ENCODE measurements at places on chromosomes 2 and 18.

DNA sequence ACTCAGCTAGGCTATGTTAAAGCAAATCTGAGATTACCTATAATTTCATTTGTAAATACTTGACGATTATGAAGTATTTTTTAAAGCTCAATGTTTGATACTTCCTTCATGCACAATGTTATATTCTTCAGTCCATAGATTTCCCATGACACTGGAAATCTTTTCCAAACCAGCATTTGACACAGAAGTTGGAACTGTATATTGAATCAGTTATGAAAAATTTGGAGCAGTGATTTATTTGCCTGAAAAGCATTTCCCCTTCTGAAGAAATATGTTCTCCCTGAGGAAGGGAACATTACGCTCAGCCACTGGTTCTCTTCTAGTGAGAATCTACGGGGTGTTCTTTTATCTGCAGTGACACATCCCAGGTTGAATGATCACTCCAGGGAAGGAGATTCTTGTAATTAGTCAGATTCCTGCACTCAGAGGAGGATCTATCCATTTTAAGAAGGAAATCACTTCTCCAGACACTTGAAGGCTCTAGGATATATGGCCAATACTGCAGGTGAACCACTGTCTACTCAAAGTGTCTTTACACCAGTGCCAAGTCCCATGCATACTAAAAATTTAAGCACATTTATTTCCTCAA lies 64.7 kb downstream of the HNRNPLL start:
- no peak for DNase-seq

DNA sequence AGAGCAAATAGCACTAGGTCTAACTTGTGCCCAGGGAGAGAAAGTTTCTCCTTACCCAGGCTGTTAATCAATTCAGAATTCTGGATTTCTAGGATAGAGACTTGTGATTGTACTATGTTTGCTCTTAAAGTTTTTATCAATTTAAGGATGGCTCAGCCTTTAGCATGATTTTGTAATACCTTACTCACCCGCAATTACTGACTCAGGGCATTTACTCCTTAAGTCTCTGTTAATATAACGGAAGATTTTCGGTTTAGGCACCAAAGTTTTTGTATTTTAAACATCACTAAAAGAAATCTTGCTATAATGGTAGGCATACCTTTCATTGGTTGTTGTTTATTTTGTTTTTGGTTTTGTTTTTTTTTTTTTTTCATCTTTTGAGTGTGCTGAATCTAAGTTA lies 358.2 kb downstream of the RBM43 start:
- DNase-seq: no peak

DNA sequence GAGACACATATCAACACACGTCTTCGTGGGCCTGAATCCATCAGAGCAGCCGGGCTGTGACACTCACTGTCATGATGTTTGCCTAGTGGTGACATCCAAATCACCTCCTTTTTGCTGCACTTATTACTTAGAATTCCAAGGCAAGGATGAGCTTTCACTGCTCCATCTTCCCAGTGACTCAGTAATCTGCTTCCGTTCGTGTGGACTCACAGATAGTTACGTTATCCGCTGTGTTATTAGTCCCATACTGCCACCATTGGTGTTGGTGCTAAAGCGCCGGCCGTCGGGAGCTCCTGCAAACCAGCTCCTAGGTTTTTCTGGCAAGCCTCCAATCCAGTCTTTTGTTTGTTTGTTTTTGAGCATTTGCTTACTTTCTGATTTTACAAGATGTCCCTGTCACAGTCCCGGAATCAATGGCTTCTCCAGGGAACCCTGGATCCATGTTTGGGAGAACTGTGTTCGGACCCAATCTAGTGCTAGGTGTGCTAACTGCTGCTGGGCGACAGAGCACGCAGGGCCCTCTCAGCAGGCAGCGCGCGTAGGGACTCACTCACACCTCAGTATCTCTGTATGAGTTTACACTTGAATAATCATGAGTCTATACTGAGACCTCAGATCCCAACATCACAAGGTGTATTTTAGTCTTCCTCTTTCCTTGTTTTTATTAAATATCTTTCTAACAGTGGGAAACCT lies 42.6 kb downstream of the HDAC4 start:
- DNase-seq: peak; percentile 59

GRCh38 chr2:46340740-46341420 lies 43.7 kb downstream of the EPAS1 start:
- DNase-seq: no peak

DNA sequence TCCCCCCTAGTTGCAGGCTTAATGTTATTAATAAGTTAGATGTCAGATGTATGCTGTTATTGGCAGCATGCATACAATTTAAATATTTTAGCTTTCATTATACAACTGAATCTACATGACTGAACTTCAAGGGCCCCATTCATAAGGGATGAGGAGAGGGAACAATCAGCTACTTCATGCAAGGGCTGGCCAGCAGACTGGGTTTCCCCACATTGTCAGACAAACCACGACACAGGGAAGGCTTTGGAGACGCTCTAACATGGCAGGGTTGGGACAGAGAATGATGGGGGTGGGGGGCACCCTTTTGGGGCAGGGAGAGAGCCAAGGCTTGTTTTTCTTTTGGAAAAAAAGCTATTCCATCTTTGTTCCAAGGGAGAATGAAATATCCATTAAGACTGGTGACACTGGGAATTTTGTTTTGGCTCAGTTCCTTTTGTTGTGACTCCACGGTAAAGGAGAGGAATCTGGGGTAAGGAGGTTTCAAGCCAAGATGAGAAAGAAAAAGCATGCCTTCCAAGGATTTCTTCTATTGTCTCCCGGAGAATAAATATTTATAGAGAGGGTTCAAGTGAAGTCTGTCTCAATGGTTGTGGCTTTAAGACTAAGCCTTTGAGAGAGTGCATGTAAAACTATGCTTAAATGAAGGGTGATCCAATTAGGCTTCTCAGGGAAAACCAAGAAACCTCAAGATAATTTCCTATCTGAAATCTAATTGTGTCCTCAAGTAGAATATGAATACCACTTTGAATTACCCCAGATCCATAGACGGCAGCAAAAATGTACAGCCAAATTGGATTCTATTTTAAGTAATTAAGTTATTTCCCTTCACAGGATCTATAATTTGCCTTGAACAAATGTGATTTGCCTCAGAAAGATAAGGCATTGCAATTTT lies 5.4 kb downstream of the CXCR4 start:
- DNase-seq: no peak

GRCh38 chr2:86791573-86791972 lies 860 bp upstream of the CD8A start:
- DNase-seq: no peak

- DNase-seq: no peak
Measured at GRCh38 chr2:113260991-113261390, 17.7 kb downstream of the PAX8 start.

DNA sequence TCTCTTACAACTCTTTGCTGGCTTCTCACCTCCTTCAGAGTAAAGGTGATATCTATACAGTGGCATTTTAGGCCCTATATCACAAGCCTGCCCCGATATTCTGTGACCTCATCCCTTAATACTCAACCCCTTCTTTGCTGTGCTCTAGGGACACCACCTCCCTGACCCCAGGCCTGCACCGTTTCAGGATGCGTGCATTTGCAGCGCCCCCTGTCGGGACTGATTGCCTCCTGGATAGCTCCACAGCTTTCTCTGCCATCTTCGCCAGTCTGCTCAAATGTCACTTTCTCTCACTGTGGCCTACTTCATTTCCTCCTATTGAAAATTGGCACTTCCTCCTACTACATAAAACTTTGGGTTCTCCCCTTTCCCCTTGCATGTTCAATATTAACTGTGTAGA lies 289.6 kb downstream of the SOCS6 start:
- DNase-seq: peak; percentile 61

DNA sequence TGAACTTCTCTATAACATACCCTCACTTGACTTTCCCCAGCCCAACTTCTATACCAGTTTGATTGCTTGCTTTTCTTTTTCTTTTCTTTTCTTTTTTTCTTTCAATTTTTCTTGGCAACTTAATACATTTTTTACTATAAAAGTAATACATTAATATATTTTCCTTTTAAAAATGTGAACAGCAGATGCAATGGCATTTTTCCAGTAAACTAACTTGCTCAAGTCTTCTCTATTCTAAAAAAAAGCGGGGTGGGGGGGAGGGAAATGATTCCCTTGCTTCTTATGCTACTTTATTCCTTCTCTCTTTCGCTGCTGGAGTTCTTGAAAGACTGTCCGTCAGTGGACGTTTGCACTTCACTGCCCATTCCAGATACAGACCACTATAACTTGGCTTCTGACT lies 70.5 kb downstream of the RBMS1 start:
- no peak for DNase-seq

GRCh38 chr2:43300781-43301583 lies 74.6 kb upstream of the ZFP36L2 start:
- peak; percentile 43 for DNase-seq

- peak; percentile 31 for DNase-seq
Measured at GRCh38 chr2:163644238-163644637, 91.6 kb downstream of the FIGN start.

GRCh38 chr2:147663153-147663961 lies 181.5 kb upstream of the ACVR2A start:
- no peak for DNase-seq

DNA sequence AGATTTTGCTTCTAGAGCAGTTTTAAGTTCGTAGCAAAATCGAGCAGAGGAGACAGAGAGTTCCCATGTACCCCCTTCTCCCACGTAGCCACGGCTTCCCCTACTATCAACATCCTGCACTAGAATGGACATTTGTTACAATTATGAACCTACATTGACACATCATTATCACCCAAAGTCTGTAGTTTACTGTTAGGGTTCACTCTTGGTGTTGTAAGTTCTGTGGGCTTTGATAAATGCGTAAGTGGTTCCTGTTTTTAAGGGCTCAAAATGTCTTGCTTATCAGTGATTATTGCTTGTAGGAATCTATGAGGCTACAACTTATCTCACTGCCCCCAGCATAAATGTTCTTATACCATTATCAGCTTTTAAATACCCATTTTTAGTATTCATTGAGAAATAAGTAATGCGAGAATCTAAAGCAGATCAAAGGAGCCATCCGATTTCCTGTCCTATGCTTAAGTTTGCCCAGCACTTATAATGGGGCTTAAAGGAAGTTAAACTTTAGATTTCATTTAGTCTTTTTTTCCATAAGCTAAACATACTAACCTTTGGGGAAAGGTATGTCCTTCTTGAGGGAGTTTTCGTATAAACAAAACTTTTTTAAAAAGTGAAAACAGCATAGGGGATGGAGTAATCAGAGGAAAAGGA lies 118.7 kb downstream of the HAUS1 start:
- DNase-seq: no peak

- no peak for DNase-seq
Measured at GRCh38 chr2:82320296-82320695, 2015.7 kb upstream of the LRRTM1 start.

- no peak for DNase-seq
Measured at GRCh38 chr18:62182220-62182619, 4.6 kb downstream of the PIGN start.

DNA sequence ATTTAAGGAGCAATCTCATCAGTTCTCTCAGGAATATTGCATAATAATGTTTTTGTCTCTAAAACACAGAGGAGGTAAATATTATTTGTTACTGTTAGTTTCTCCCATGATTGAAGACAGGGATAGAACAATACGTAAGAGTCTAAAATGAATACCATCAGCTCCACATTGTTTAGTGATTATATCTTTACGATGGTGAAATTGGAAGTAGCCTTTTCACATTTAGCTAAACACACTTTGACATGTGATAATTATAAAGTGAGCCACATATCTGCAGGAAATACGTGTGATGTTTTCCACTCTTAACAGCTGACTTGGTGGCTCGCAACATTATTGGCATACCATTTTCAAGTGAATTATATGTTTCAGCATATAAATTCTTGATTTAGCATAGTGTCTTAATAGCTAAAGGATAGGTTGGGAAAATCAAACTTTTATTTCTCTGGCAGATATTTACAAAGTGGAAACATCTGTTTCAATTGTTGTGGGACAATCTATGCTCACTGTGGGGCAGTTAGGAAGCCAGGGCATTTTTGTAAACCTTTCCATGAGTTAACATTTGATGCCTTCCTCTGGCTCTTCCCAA lies 208.1 kb upstream of the RASGRP3 start:
- DNase-seq: no peak

GRCh38 chr2:174748948-174749347 lies 15.3 kb downstream of the CHRNA1 start:
- peak; percentile 61 for DNase-seq

- DNase-seq: peak; percentile 63
Measured at GRCh38 chr2:199405241-199405640, 52.5 kb downstream of the SATB2 start.

GRCh38 chr2:37665604-37666362 lies 5.7 kb downstream of the CDC42EP3 start:
- DNase-seq: no peak

GRCh38 chr2:207071820-207072219 lies 93.9 kb downstream of the KLF7 start:
- DNase-seq: peak; percentile 29

DNA sequence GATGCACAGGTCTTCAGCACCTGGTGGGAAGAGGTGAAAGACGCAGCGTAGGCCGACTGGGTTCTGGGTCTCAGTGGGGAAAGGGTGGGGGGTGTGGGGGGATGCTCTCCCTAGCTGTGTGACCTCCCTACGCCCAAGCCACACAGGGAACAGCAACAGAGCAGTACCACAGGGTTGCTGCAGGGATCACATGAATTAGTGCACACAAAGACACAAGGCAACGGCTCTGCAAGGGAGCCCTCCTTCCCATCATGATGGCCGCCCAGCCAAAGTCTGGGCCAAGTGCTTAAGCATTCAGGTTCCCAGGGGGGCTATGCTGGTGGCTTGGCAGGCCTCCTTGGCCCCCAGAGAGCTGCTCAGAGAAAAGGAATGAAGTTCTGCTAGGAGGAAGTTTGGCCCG lies 28.2 kb upstream of the GBX2 start:
- no peak for DNase-seq

- DNase-seq: no peak
Measured at GRCh38 chr2:158722266-158723105, 72.6 kb upstream of the DAPL1 start.

- no peak for DNase-seq
Measured at GRCh38 chr2:144596073-144596871, 76.4 kb upstream of the ZEB2 start.

DNA sequence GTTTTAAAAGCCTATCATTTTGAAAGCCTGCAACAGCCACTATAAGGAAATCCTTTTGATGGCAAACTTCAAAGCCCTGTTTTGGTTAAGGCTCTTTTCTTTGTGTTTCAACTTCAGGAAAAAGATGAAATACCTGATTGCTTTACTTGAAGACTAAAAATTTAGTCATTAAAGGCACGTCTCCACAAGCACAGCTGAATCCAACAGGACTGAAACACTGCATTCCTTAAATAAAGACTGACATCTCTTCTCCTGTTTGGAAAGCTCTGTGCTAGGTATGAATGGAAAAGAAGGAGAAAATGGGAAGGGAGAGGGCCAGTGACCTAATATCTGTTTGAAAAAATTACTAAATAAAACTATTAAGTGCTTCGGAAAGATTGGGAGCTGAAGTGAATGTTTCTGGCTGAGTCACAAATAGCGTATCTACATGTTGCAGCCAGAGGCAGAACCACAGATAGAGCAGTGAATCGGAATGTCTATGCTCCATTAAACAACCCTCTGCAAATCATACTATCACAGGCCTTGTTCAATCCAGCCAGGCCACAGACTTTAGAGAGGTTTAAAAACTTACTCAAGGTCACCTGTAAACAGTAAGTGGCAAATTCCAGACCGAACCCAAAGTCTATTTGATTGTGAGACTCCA lies 21.1 kb upstream of the RALBP1 start:
- no peak for DNase-seq

Measured in NCI-H69 (cell line).